ENCODE measurements at places on chromosomes 5 and 9. TPM values are rescaled to one million over a fixed set of nuclear protein-coding genes. Genes with fewer than 3 reads are reported as not detected.

Gene SPATA31D4
- total RNA-seq, result not detected

GRCh38 chr5:107979900-107980299 lies 309.2 kb upstream of the EFNA5 start:
- H3K27me3 ChIP-seq, result no peaks in the 10 kb centered on the region
- no peak overlapping the region for H3K27ac ChIP-seq
- H3K36me3 ChIP-seq, result peaks cover 2% of the 10 kb centered on the region
- no peak for DNase-seq
- H3K4me3 ChIP-seq, result no peak overlapping the region

- H3K36me3 ChIP-seq, result no peaks in the 10 kb centered on the region
- H3K4me1 ChIP-seq, result no peaks in the 10 kb centered on the region
- no peaks in the 10 kb centered on the region for H3K27me3 ChIP-seq
- no peak overlapping the region for H3K27ac ChIP-seq
Measured at GRCh38 chr5:12073426-12073825, 169.2 kb upstream of the CTNND2 start.

DNA sequence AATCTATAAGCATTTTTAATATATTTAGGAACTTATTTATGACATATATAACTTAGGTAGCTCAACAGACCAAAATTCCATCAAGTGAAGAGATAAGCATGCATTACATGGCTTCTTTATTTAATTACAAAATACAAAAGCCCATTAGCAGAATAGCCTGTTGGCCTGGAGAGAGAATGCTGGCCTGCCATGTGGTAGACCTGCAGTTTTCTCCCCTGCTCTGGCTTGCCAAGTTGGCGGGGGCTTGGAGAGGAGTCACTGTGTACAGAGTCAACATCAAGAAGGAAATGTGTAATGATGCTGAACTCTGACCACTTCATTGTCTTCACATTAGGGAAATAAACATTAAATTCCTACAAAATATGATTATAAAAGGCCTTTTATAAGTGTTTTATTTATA lies 69.8 kb upstream of the CNTLN start:
- DNase-seq, result no peak
- H3K4me3 ChIP-seq, result no peak overlapping the region
- H3K27me3 ChIP-seq, result no peaks in the 10 kb centered on the region
- H3K4me1 ChIP-seq, result no peaks in the 10 kb centered on the region
- H3K27ac ChIP-seq, result no peak overlapping the region

Gene C5orf58
- total RNA-seq, result not detected
